ENCODE measurements at places on chromosomes 2 and 18. TPM values are rescaled to one million over a fixed set of nuclear protein-coding genes. Genes with fewer than 3 reads are reported as not detected.

- H3K4me1 ChIP-seq, result peaks cover 8% of the 10 kb centered on the region
- DNase-seq, result no peak
- H3K36me3 ChIP-seq, result no peaks in the 10 kb centered on the region
Measured at GRCh38 chr18:13379930-13380690, 161.6 kb downstream of the LDLRAD4 start.

- no peaks in the 10 kb centered on the region for H3K27me3 ChIP-seq
- H3K27ac ChIP-seq, result no peak overlapping the region
- no peaks in the 10 kb centered on the region for H3K36me3 ChIP-seq
- no peak for DNase-seq
- H3K4me3 ChIP-seq, result no peak overlapping the region
Measured at GRCh38 chr2:196954001-196954400, 27.5 kb upstream of the PGAP1 start.

DNA sequence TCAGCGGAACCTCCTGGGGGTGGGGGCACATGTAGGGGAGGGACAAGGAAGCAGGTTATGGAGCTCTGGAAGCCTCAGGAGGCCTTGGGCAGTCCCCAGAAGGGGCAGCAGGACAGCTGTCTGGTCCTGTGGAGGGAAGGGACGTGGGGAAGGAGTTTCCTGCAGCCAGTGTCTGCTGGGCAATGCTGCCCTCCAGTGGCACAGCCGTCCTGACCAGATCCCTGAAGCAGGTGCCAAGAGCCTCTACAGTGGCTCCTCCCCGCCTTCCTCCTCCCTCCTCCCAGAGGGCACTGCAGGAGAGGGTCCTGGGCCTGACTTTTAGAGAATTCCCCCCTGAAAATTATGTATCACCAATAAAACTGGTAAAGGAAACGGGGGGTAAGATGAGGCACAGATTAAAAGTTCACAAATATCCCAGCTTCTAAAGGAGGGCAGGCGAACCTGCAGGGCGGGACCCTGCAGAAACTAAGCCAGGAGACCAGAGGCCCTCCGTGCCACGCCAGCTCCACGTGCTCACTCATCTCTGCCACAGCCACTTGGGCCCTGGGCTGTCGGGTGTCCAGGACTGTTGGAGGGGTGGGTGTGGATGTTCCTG, 258.5 kb downstream of the TWIST2 start:
- no peak overlapping the region for H3K27ac ChIP-seq
- peaks cover 12% of the 10 kb centered on the region for H3K36me3 ChIP-seq
- peak; percentile 58 for DNase-seq

DNA sequence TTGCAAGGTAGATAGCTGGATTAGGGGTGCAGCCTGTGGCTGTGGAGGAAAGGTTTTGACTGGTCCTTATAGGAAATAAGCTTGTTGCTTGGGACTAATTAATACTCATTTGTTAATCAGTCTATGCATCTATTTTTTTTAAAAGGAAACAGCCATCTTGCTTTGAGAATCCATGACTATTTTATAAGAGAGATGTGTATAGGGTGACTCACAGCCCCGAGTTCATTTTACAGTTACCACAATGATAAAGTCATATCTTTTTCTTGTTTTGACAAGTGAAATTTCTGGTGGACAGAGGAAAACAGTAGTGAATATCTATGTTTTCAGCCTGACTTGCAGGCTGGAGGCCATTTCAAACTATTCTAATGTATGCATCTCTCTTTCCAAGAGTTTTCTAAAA, 193.5 kb upstream of the CCDC68 start:
- no peak for DNase-seq
- H3K27ac ChIP-seq, result no peak overlapping the region
- no peaks in the 10 kb centered on the region for H3K27me3 ChIP-seq
- no peaks in the 10 kb centered on the region for H3K4me1 ChIP-seq

- no peaks in the 10 kb centered on the region for H3K27me3 ChIP-seq
- no peak overlapping the region for H3K4me3 ChIP-seq
- no peaks in the 10 kb centered on the region for H3K4me1 ChIP-seq
- H3K36me3 ChIP-seq, result no peaks in the 10 kb centered on the region
Measured at GRCh38 chr2:98807221-98807620, 76.3 kb upstream of the MGAT4A start.

- H3K27ac ChIP-seq, result no peak overlapping the region
- H3K4me1 ChIP-seq, result no peaks in the 10 kb centered on the region
- H3K4me3 ChIP-seq, result no peak overlapping the region
- no peak for DNase-seq
- no peaks in the 10 kb centered on the region for H3K36me3 ChIP-seq
- no peaks in the 10 kb centered on the region for H3K27me3 ChIP-seq
Measured at GRCh38 chr2:48278590-48278989, 251.4 kb upstream of the STON1 start.

MAL gene
- total RNA-seq, result 0.54 TPM

DNA sequence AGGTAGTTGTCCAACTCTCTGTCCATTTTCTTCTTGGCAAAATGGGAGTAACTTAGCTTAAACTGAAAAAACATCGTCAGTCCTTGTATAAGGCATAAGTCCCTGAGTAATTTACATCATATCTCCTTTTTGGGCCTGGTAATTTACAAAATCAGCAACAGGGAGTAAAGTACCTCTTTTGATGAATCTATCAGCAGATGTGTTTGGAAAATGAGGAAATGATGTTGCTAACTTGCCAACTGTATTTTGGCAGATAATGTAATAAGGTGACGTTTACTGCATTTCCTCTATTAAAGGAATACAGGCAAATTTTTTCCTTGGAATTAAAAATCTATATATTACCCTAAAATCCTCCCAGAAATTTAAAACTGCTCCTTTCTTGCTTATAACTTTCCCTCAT, 29.2 kb downstream of the ANKRD44 start:
- no peak overlapping the region for H3K27ac ChIP-seq
- H3K27me3 ChIP-seq, result no peaks in the 10 kb centered on the region
- H3K4me3 ChIP-seq, result no peak overlapping the region
- DNase-seq, result no peak
- H3K4me1 ChIP-seq, result no peaks in the 10 kb centered on the region

RGPD6 gene
- 14.3 TPM for total RNA-seq

GRCh38 chr2:230077851-230078547, 9.3 kb upstream of the SLC16A14 start:
- no peak for DNase-seq
- H3K27ac ChIP-seq, result no peak overlapping the region
- H3K4me3 ChIP-seq, result no peak overlapping the region
- no peaks in the 10 kb centered on the region for H3K36me3 ChIP-seq
- no peaks in the 10 kb centered on the region for H3K27me3 ChIP-seq

- no peaks in the 10 kb centered on the region for H3K36me3 ChIP-seq
- DNase-seq, result no peak
- peaks cover 6% of the 10 kb centered on the region for H3K4me1 ChIP-seq
- no peaks in the 10 kb centered on the region for H3K27me3 ChIP-seq
- no peak overlapping the region for H3K27ac ChIP-seq
- H3K4me3 ChIP-seq, result no peak overlapping the region
Measured at GRCh38 chr2:9287400-9288045, 80.9 kb downstream of the ASAP2 start.

DCDC2C gene
- total RNA-seq, result not detected

GRCh38 chr18:78423811-78424210, 555.8 kb upstream of the SALL3 start:
- no peak overlapping the region for H3K27ac ChIP-seq
- H3K36me3 ChIP-seq, result no peaks in the 10 kb centered on the region
- H3K4me1 ChIP-seq, result no peaks in the 10 kb centered on the region
- no peak for DNase-seq
- no peaks in the 10 kb centered on the region for H3K27me3 ChIP-seq

- no peaks in the 10 kb centered on the region for H3K4me1 ChIP-seq
- no peak for DNase-seq
- no peaks in the 10 kb centered on the region for H3K36me3 ChIP-seq
- H3K27me3 ChIP-seq, result no peaks in the 10 kb centered on the region
- H3K4me3 ChIP-seq, result no peak overlapping the region
- no peak overlapping the region for H3K27ac ChIP-seq
Measured at GRCh38 chr2:108347786-108348185, 30.0 kb upstream of the SULT1C4 start.

GRCh38 chr2:26745609-26746327, 18.3 kb upstream of the SLC35F6 start:
- no peak overlapping the region for H3K27ac ChIP-seq
- H3K27me3 ChIP-seq, result no peaks in the 10 kb centered on the region
- no peaks in the 10 kb centered on the region for H3K4me1 ChIP-seq
- no peak overlapping the region for H3K4me3 ChIP-seq

GRCh38 chr2:128446049-128446873, 127.6 kb upstream of the HS6ST1 start:
- no peaks in the 10 kb centered on the region for H3K27me3 ChIP-seq
- no peaks in the 10 kb centered on the region for H3K36me3 ChIP-seq
- H3K4me1 ChIP-seq, result peaks cover 4% of the 10 kb centered on the region
- no peak overlapping the region for H3K4me3 ChIP-seq

- H3K27me3 ChIP-seq, result no peaks in the 10 kb centered on the region
- no peaks in the 10 kb centered on the region for H3K4me1 ChIP-seq
- no peak overlapping the region for H3K4me3 ChIP-seq
- no peak overlapping the region for H3K27ac ChIP-seq
Measured at GRCh38 chr2:12731701-12732280, 15.1 kb downstream of the TRIB2 start.

SIGLEC15 gene
- not detected for total RNA-seq

SERPINB10 gene
- not detected for total RNA-seq

SPHKAP gene
- 0.10 TPM for total RNA-seq

- H3K36me3 ChIP-seq, result no peaks in the 10 kb centered on the region
- no peak overlapping the region for H3K4me3 ChIP-seq
- DNase-seq, result no peak
Measured at GRCh38 chr2:164903951-164904350, 51.4 kb downstream of the SLC38A11 start.

COL5A2 gene
- 10.4 TPM for total RNA-seq

GRCh38 chr2:144596073-144596871, 76.4 kb upstream of the ZEB2 start:
- DNase-seq, result no peak
- H3K4me3 ChIP-seq, result no peak overlapping the region
- H3K36me3 ChIP-seq, result no peaks in the 10 kb centered on the region
- H3K27me3 ChIP-seq, result no peaks in the 10 kb centered on the region

GRCh38 chr2:120499784-120500495, 154.0 kb downstream of the INHBB start:
- no peaks in the 10 kb centered on the region for H3K36me3 ChIP-seq
- no peak for DNase-seq
- H3K27ac ChIP-seq, result no peak overlapping the region

DNA sequence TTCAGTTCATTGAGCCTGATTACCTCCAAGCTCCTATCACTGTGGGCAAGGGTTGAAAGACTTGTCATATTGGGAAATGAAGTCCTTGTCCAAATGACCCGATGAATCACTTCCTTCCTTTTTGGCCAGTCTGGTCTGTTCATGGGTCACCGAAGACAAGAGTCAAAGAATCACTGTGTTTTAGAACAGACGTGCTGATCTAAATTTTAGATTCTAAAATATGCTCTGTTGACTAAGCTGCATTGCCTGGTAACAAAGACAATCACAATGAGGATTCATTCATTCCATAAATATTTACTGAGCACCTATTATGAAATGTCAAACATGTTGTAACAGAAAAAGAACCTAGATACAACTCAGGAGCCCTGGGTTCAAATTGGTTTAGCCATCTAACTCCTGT, 99.4 kb upstream of the RND3 start:
- H3K27ac ChIP-seq, result no peak overlapping the region
- no peaks in the 10 kb centered on the region for H3K36me3 ChIP-seq

- no peaks in the 10 kb centered on the region for H3K36me3 ChIP-seq
- DNase-seq, result no peak
- no peaks in the 10 kb centered on the region for H3K27me3 ChIP-seq
Measured at GRCh38 chr2:95361216-95361980, 41.1 kb upstream of the FAHD2A start.

SCN7A gene
- 6.7 TPM for total RNA-seq

- H3K27ac ChIP-seq, result no peak overlapping the region
- H3K4me3 ChIP-seq, result no peak overlapping the region
- peak; percentile 36 for DNase-seq
- H3K36me3 ChIP-seq, result no peaks in the 10 kb centered on the region
- no peaks in the 10 kb centered on the region for H3K4me1 ChIP-seq
Measured at GRCh38 chr18:53796040-53796729, 428.3 kb downstream of the MBD2 start.

OSBPL1A gene
- total RNA-seq, result 20.7 TPM

DNA sequence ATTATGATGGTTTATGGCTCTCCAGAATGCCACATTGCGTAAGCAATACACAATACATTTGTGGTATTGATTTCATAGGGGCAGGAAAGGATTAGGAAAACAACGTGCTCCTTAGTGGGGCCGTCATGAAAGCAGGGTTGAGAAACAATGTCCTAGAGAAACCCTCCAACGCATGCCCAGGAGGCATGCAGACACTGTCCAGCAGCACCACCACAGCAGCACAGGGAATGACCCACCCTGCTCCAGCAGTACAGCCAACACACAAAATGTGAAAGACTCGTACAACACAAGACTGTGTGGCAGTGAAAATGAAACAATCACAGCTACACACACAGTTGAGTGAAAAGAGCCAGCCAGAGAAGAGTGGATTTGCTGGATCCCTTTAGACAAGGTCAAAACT, 66.3 kb downstream of the FAM168B start:
- no peaks in the 10 kb centered on the region for H3K27me3 ChIP-seq
- H3K36me3 ChIP-seq, result no peaks in the 10 kb centered on the region
- H3K4me3 ChIP-seq, result no peak overlapping the region
- no peaks in the 10 kb centered on the region for H3K4me1 ChIP-seq
- H3K27ac ChIP-seq, result no peak overlapping the region
- DNase-seq, result no peak

GREB1 gene
- total RNA-seq, result 0.77 TPM

NOP58 gene
- total RNA-seq, result 62.7 TPM

GRCh38 chr2:169388161-169388560, 25.8 kb upstream of the LRP2 start:
- H3K27ac ChIP-seq, result no peak overlapping the region
- no peaks in the 10 kb centered on the region for H3K4me1 ChIP-seq
- no peak overlapping the region for H3K4me3 ChIP-seq

- no peak for DNase-seq
- H3K27ac ChIP-seq, result no peak overlapping the region
- no peaks in the 10 kb centered on the region for H3K4me1 ChIP-seq
- no peaks in the 10 kb centered on the region for H3K36me3 ChIP-seq
- no peak overlapping the region for H3K4me3 ChIP-seq
Measured at GRCh38 chr2:221198309-221198708, 373.8 kb downstream of the EPHA4 start.

GRCh38 chr2:42721898-42722297, 42.0 kb downstream of the OXER1 start:
- no peak overlapping the region for H3K4me3 ChIP-seq
- H3K27ac ChIP-seq, result no peak overlapping the region

GRCh38 chr2:166158546-166158945, 30.7 kb upstream of the SCN1A start:
- H3K27ac ChIP-seq, result no peak overlapping the region
- H3K4me3 ChIP-seq, result no peak overlapping the region
- H3K36me3 ChIP-seq, result no peaks in the 10 kb centered on the region
- H3K27me3 ChIP-seq, result no peaks in the 10 kb centered on the region
- no peak for DNase-seq
- H3K4me1 ChIP-seq, result no peaks in the 10 kb centered on the region

CABYR gene
- total RNA-seq, result not detected

- DNase-seq, result peak; percentile 29
- no peaks in the 10 kb centered on the region for H3K36me3 ChIP-seq
- H3K27ac ChIP-seq, result no peak overlapping the region
- no peaks in the 10 kb centered on the region for H3K27me3 ChIP-seq
Measured at GRCh38 chr2:112542984-112543661, 858 bp downstream of the POLR1B start.
